ENCODE measurements at places on chromosomes 12 and 14. TPM values are rescaled to one million over a fixed set of nuclear protein-coding genes. Genes with fewer than 3 reads are reported as not detected.
A peak's percentile ranks its signal among the peaks of the same experiment; 100 is the strongest.

GRCh38 chr12:28242496-28243309 is 52.4 kb downstream of the CCDC91 start:
- peak; percentile 65 for DNase-seq

- DNase-seq: no peak
Observed at GRCh38 chr12:96375841-96376604, 24.2 kb downstream of the CDK17 start.

DNA sequence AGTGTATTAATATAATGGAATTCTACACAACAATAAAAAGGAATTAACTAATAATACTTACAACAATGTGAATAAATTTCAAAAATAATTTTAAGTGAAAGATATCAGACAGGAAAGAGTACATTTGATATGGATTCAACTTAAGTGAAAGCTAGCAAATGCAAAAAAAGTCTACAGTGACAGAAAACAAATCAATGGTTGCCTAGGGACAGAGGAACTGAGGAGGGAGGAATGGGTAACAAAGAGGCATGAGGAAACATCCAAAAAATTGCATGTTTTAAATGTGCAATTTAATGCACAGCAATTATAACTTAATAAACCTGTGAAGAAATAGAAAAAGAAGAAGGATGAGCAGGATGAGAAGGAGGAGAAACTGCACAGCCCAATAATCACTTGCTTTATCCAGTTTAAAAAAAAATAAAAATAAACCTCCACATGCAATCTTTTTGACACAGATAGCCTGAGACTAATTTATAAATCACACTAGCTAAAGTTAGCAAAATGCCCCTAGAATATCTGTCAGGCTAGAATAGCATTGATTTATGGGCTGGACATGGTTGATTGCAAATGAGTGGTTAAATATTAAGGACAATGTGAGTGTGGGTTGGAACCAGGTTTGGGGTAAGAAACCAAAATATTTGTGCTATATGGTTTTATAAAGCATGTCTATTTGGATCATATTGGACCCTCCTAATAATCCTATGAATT is 1089.1 kb downstream of the TRHDE start:
- DNase-seq: no peak

The RAD51AP1 gene
- total RNA-seq: 2.2 TPM

GRCh38 chr12:82912406-82912805 is 225.7 kb downstream of the TMTC2 start:
- no peak for DNase-seq

DNA sequence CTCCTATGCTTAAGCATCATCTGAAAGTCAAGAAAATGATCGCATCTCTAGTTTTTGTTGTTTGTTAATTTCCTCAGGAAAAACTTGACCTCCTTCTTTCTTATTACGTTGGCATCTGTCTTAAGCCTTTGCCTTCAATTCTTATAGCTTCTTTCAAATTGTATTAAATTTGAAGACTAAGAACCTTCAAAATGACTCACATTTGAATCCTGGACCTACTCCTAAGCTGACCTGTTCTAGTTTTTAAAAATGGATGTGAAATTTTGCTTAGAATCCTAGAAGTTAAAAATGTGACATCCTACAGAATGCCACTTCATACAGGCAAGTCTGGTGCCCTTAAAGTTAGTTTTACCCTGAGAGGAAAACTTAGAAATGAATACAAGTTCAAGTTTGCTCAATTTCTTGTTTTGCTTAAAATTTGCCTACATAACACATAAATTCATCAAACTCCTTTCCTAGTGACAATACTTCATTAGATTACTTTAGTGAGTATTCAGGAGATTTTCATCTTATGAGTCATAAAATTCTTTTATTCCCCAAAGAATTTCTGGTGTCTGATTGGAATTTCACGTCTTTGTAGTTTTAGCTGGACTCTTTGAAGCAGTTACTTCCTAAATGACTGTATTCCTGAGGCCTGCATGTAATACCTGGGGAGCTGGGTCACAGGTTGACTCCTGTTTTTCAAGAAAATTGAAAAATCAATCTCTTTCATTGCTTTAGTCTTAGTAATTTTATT is 152.3 kb downstream of the MSRB3 start:
- DNase-seq: no peak

Data from osteoblast (primary cell).